ENCODE measurements at places on chromosomes 2 and 18.

DNA sequence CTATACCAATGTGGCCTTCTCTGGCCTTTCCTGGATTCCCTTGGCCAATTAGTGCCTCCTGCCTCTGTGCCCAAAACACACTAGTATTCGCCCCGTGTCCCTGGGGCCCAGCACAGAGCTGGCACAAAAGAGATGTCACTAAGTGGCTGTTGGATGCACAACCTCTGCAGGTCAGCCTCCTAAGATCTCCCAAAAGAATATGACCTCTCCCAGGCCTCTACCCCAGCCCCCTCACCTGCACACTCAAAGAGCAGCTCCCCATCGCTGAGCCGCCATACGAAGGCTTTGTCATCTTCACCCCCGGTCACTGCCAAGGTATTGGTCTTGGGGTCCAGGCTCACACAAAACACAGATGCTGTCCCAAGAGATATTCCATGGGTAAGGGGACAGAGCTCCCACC is 2.7 kb downstream of the AAMP start:
- no peak for DNase-seq

DNA sequence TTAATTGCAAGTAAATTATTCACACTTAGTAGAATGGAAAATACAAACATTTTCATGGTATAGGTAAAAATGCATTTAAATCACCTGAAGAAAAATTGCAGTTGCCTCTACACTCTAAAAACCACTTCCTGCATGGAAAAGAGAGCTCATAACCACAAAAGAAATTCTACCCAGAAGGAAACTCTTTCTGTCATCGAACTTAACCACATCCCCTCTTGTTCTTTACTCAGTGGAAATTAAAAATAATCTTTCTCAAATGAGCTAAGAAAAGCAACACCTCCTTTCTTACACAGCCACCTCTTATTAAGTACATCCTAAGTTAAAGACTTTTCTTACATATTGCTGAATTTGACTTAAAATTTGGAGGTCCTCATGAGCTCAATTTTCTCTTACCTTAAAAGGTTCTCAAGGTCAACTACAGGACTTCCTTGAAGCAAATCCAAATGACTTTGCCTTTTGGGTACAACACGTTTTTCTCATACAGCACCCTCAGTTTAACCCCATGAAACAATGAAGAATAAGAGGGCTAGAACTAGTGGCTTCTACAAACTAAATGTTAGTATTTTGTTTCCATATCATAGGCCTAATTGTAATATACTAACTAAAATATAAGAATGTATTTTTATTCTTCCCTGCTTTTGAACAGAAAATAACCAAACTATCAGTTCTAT is 109.1 kb upstream of the CRIM1 start:
- DNase-seq, result peak; percentile 92

- DNase-seq, result no peak
Observed at GRCh38 chr18:36829362-36830157, 633 bp downstream of the KIAA1328 start.

DNA sequence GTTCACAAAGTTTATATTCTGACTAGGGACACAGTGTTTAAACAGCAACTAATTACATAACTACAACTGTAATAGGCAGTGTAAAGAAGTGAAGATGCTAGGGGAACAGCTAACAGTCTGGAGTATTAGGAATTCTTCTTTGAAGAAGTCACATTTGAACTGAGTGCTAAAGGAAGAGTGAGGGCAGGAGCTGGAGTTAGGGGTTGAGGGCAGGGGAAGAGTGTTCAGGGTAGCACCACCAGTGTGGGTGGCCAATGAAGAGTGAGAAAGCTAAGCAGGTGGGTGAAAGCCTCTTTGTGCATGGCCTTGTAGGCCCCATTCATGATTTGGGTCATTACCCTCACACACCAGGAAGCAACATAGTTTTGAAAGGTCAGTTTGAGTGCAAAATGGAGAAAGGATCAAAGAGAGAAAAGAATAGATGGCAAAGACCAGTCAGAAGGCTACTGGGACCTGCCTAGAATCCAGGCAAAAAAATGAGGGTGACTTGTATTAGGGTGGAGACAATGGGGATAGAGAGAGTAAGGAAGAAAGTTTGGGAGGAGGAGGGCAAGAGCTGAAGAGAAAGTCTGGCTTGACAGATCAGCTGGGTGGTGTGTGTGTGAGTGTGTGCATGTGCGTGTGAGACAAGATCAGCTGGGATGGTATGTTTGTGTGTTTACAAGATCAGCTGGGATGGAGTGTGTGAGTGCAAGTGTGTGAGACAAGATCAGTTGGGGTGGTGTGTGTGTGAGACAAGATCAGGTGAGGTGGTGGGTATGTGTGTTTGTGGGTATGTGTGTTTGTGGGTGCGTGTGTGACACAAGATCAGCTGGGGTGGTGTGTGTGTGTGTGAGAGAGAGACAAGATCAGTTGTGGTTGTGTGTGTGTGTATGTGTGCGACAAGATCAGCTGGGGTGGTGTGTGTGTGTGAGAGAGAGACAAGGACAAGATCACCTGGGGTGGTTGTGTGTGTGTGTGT is 43.6 kb upstream of the AGPS start:
- DNase-seq, result no peak

GRCh38 chr2:206082298-206082843 is 3.6 kb downstream of the INO80D start:
- DNase-seq, result no peak

DNA sequence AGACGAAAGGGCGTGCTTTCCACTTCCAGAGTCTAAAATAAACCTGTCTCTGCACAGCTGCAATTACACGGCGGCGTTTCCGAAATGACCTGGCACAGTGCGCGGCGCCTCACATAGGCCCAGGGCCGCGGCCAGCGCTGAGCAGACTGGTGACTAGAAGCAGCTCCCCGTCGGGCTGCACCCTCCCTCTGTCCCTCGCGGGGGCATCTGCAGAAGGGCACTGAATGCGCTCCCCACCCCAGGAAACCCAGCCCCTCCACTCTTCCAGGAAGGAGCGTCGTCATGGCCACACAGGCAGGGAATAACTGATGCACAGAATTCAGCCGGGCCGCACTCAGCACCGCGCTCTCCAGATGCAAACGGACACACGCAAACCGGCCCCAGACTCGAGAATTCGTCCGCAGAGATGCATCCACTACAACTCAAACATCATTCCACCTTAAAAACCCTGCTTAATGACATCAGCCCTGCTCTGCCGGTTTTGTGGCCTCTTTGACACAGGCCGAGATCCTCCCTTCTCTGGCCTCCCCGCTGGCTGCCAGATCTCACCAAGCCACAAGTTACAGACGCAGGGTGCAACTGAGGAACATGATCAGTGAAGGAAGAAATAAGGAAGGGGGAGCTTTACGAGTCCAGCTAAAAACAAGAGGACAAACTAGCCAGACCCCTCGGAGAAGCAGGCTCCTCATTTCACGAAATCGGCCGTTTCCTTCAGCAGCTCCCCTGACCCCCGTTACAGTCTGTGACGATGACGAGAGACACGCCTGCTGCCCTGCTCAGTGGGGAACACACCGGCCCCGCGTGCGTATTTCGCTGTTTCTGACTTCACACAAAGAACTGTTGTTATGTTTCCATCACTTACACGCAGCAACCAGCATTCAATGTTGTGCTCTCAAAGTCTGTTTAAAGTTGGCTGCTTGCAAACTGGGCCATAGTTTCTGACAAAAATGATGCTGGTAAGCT is 40.2 kb downstream of the MBP start:
- no peak for DNase-seq

DNA sequence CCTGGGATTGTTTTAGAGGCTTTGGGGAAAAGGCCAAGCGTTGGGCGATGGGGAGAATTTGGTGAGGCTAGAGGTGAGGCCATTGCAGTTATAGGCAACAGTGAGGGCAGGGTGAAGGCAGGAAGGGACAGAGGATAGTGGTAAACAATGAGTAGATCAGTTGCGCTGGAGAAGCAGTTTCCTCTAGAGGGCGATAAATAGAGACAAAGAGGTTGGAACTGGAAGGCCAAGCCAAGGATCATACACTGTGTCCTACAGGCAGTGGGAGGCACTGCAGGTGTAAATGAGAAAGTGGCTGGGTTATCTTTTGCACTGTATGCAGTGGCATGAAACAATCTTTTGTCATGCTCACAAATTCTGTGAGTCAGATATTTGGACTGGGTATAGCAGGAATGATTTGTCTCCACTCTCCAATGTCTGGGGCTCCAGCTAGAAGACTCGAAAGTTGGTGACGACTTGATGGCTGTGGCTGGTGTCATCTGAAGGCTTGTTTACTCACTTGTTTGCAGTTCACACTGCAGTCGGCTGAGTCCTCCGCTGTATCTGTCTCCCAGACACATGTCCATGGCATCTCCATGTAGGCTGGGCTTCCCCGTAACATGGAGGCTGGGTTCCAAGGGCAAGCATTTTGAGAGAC is 82.1 kb downstream of the TNP1 start:
- DNase-seq, result no peak

DNA sequence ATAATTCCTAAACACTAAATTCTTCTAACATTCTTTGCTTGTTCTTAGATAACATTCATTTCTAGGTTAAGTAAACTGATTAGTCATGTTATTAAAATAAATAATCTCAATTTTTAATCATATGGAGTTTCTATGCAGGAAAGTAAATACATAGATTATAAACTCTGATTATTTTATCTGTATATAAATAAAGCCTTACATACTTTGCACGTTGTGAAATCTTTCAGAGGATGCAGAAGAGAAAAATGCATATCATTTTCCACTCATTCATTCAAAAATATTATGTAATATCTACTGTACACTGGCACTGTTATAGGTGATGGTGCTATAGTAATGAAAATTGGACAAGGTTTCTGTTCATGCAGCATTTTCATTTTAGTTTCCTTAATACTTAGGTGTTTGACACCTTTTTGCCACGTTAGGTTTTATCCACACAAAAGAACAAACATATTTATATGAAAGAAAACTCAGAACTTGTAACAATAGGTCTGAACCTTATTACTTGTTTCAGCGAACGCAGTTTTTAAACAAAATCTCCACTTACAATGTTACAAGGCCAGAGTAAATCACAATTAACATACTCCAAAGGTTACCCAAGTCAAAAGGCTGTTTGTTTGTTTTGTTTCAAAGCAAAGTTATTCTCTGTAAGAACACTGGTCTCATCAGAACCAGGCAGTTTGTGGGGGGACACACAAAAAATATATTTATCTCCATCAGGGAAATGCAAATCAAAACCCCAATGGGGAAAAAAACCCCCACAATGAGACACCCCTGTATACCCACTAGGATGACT is 27.4 kb downstream of the ADAM17 start:
- no peak for DNase-seq

DNA sequence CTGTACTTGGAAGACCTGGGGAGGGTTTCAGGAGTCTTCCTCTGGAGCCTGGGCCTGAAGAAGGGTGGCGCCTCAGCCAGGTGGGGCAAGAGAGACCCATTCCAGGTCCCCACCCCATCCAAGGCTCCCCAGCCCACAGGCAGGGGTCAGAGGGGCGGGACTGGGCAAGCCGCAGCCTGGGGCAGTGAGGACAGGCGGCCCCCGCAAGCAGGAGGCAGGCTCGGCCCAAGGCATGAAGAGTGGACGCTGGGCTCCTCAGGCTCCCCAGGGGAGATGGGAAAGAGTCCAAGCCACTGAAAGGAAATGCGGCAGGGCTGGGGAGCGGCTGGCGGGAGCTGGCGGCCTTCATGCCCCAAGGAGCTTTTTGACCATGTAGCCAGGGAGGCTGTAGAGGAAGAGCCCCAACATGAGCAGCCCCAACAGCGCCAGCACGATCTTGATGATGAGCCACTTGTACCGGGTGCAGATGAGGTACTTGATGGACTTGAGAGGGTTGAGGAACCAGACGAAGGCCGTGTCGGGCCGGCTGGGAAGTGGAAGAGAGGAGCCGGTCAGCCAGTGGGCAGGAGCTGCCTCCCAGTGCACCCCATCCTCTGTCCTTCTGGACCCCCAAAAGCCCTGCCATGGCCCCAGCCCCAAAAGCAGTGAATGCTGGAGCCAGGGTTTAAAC is 20.1 kb downstream of the OTOF start:
- DNase-seq, result no peak

GRCh38 chr2:180778291-180778690 is 202.1 kb upstream of the UBE2E3 start:
- no peak for DNase-seq

DNA sequence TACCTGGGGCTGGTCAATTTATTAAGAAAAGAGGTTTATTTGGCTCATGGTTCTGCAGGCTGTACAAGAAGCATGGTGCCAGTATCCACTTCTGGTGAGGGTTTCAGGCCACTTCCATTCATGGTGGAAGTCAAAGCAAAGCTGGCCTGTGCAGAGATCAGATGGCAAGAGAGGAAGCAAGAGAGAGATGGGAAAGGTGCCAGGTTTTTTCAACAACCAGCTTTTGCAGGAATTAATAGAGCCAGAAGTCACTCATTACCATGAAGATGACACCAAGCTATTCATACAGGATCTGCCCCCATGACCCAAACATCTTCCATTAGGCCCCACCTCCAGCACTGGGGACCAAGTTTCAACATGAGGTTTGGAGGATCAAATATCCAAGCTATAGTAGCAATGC is 56.8 kb upstream of the ST3GAL5 start:
- DNase-seq, result no peak

DNA sequence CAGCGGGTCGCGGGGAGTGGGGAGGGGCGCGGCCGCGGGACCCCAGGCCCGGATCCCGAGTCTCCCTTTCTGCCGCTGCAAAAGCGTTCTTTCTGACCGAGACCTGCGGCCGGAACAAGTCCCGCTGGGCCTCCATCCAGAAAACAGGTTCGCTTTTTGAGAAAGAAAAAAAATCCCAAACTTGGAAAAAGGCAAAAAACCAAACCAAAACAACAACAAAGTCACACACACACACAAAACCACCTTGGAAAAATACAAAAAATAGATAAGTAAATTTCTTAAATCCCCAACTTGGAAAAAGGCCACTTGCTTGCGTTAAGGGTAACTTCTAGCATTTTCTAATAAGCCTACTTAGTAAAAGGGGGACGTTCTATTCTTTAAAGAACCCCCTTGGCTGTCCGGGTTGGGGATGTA is 250 bp upstream of the CHST10 start:
- no peak for DNase-seq

GRCh38 chr18:62523631-62524439 is 1.0 kb downstream of the ZCCHC2 start:
- peak; percentile 38 for DNase-seq

- DNase-seq, result no peak
Observed at GRCh38 chr2:151833984-151834383, 5.8 kb upstream of the ARL5A start.

DNA sequence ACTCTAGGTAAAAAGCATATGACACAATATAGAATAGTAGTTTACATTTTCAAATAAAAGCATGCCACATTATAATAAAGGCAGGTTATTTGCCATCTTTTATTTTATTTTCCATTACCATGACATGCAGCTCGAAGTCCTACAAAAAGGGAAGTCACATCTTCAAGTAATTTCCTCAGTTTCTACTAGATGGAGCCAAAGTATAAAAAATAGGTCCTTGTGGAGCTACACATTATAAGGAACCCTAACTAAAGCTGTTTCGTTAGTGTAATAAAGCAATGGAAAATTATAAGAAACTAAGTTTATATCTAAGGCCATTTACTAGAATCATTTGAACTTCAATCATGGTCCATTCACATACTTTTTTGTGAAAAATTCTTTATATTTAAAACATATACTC is 674.5 kb downstream of the KCNJ3 start:
- DNase-seq, result no peak
